A549 treated with RU486 at 1 μM for 4 hours (cell line): ENCODE measurements at places on chromosomes 11 and 22. TPM values are rescaled to one million over a fixed set of nuclear protein-coding genes. Genes with fewer than 3 reads are reported as not detected.

Gene UCP3
- total RNA-seq = 1.1 to 2.0 TPM (median 1.3 TPM) in 5 replicates

Gene RTN4R
- total RNA-seq = 5.6 to 12.3 TPM (median 10.0 TPM) in 5 replicates

Gene TSPAN32
- total RNA-seq = not detected in 5 replicates

Gene MMP8
- total RNA-seq = not detected in 5 replicates

Gene UPK3A
- not detected in 5 replicates for total RNA-seq

Gene LRRC74B
- total RNA-seq = not detected in 5 replicates

Gene PATE2
- total RNA-seq = not detected in 5 replicates

Gene ANGPTL5
- total RNA-seq = 0.05 to 0.14 TPM in 2 of 5 replicates, not detected in the others

Gene PPM1F
- 14.7 to 20.9 TPM (median 18.8 TPM) in 5 replicates for total RNA-seq

Gene GANAB
- total RNA-seq = 241 to 274 TPM (median 257 TPM) in 5 replicates

Gene GDPD4
- not detected in 5 replicates for total RNA-seq

Gene C11orf52
- total RNA-seq = not detected in 5 replicates

Gene EHF
- total RNA-seq = 0.20 to 0.67 TPM (median 0.53 TPM) in 5 replicates

Gene SCGB1C1
- not detected in 5 replicates for total RNA-seq

Gene PTH
- total RNA-seq = not detected in 5 replicates
